Peyer's patch (tissue), 4 donors: ENCODE measurements at places on chromosomes 3 and 15.
A peak's percentile ranks its signal among the peaks of the same experiment; 100 is the strongest.

DNA sequence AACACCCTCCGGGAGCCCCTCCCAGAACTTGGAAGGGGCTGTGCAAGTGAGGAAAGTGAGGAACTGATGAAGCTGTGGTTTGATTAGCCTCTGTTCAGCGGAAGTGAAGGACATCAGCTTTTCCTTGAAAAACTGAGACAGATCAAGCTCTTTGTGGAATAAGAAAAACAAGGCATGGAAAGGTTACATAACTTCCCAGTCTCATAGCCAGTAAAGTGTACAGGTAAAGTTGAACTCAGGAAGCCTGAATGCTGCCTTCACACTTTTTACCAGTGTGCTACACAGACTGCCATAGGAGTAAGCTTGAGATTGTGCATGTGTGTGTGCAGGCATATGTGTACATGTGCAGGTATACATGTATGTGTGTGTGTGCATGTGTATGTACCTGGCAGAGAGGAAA is 293.2 kb downstream of the FGF12 start:
- DNase-seq: no peak

DNA sequence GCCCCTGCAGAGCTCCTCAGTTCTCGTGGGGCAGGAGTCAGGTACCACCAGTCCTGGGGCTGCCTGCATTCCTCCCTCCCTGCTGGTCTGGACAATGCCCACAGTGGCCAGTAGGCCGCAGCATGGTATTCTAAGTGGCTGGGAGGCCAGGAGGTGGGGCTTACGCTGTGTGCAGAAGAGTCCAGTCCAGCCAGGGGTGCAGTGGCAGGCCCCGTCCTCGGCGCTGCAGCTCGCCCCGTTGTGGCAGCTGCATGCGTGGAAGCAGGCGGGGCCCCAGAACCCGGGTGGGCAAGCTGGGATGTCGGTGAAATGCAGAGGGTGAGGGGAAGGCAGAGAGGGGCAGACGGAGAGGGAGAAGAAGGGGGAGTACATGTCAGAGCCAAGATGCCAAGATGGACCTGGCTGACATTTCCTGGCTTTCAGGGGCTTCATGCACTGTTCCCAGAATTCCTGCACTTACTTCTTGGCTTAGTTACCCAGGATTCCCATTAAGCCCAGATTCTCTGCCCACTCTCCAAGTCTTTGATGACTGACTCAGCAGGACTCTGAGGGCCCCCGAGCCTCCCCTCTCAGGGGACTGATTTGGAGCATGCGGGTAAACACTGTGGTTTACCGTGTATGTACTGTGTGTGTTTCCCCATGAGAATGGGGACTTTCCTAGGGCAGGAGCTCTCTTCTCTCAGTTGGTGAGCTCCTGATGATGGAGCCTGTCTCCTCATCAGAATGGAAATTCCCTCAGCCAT is 47.5 kb downstream of the RAB11A start:
- peak; percentile 52 for DNase-seq

DNA sequence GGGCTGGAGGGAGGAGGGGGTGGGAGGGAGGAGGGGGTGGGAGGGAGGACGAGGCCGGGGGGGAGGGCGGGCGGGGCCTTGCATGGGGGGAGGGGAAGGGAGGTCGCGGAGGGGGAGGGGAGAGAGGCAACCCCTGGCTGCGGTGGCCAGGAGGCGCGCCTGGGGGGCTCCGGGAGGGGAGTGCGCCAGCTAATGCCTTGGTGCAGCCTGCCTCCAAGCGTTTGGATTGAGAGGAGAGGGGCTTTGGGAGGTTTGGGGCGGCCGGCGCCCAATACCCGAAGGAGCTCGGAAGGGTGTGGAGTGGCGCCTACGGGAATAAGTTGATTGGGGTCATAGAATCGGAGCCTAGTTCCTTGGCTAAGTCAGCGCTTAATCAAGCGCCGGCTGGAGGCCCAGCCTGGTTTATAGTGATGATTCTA is 557 bp downstream of the TFG start:
- DNase-seq: peak; percentile 57

DNA sequence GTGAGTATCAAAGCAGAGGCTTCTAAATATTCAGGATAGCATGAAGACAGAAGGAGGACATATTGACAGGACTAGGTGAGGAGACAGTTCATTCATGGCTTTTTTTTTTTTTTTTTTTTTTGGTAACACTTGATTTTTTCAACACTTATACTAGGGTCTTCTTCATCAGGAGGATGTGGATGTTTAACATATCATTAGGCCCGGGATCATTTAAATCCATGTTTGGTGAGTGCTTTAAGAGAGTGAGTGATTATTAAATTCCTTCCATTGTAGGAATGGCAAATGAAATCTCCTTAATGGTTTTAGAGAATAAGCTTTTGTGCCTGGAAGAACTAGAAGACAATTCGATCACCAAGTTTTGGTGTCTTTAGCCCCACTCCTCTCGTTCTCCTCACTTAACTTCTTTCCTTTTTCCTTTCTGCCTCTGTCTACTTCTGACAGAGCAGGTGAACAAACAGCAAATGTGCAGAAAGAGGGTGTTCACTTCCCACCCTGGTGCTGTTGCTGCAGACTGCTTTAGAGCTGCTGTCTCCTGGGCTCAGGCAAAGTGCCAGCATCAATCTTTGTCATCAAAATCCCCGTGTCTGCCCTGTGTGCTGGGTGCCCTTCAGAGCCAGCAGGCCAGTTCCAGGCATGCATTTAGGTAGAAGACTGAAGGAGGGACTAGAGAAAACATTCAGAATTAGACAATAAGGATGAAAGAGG is 35.6 kb upstream of the RAB11A start:
- DNase-seq: no peak

DNA sequence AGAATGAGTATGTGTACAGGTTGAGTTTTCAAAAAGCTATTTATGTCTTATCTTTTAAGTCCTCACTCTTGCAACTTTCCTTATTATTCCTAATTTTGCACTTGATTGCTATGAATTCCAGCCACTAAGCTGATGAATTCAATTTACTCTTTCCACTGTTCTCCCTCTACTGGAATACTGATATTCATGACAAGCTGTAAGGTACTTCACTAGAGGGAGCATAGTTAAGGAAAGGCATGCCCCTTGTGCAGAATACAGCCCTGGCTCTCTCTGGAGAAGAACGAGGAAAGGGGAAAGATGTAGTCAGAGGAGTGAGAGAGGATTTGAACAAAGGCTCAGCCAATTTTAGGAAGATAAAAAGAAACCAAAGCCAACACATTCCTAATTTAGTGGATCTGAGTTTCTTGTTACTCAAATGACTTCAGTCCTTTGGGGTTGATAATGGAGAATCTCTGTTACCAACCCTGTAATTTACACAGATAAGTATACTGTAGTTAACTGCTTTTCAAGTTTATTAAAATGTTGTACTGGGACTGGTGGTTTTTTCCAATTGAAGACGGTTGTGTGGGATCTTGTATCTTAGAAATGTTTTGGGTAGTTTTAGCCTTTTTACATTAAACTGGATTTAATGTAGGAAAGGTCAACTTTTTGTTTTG is 4.0 kb downstream of the SCAANT1 start:
- DNase-seq: no peak

DNA sequence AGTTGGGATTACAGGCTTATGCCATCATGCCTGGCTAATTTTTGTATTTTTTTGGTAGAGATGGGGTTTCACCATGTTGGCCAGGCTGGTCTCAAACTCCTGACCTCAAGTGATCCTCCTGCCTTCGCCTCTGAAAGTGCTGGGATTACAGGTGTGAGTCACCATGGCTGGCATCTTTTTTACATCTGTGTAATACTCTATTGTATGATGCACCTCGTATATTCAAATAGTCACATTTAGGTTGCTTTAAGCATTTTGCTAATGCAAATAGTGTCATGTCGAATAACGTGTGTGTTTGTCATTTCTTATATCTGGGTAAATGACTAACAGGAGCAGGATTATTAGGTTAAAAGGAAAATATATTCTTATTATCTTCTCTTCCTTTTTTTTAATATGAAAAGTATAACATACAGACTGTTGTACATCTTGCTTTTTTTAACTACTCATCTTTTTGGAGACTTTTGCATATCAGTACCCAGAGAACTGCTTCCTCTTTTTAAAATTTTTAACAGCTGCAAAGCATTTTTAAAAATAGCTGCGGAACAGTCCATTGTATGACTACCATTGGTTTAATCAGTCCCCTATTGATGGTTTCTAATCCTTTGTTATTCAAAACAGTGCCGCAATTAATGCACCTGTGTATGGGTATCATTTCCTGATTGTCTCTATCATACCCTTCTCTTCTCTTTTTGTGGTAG is 13.4 kb downstream of the SCAMP5 start:
- no peak for DNase-seq

DNA sequence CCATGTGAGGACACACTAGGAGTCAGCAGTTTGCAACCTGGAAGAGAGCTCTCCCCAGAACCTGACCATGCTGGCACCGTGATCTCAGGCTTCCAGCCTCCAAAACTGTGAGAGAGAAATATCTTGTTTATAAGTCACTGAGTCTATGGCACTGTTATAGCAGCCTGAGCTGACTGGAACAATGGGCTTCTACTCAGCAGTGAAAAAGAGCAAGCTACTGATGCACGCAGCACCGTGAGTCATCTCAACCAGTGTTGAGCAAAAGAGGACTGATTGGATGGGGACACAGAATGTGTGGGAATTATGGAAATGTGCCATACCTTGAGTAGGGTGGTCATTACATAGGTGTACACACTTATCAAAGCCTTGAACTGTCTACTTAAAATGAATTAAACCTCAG is 230.4 kb downstream of the PLCL2 start:
- DNase-seq: no peak

DNA sequence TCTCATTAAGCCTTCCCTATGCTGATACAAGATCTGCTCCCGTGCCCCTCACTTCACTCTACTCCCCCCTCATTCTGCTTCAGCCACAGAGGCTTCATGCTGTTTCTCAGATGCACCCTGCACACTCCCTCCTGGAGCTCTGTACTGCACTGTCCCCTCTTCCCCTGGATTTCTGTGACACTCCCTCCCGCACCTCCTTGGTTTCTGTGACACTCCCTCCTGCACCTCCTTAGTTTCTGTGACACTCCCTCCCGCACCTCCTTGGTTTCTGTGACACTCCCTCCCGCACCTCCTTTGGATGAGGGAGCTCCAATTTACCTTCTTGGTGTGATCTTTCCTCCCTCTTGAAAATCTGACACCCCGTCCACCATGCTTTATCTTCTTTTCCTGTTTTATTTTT is 28.2 kb downstream of the BDH1 start:
- DNase-seq: peak; percentile 11

DNA sequence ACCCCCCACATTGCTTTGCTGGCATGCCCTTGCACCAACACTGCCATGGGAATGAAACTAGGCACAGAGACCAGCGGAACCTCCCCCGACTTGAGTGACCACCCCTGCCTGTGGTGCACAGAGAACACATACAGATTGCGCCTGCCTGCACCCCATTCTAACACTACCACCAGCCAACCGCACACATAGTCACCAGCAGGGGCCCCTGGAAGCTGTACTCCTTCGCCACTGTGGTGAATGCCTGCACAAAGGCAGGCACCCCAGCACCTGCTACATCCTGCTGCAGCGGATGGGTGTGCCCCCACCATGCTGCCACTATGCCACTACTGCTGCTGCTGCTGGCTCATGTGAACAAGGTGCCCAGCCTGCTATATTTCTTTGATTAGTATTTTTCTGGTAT is 27.4 kb upstream of the DNAAF4 start:
- DNase-seq: no peak

DNA sequence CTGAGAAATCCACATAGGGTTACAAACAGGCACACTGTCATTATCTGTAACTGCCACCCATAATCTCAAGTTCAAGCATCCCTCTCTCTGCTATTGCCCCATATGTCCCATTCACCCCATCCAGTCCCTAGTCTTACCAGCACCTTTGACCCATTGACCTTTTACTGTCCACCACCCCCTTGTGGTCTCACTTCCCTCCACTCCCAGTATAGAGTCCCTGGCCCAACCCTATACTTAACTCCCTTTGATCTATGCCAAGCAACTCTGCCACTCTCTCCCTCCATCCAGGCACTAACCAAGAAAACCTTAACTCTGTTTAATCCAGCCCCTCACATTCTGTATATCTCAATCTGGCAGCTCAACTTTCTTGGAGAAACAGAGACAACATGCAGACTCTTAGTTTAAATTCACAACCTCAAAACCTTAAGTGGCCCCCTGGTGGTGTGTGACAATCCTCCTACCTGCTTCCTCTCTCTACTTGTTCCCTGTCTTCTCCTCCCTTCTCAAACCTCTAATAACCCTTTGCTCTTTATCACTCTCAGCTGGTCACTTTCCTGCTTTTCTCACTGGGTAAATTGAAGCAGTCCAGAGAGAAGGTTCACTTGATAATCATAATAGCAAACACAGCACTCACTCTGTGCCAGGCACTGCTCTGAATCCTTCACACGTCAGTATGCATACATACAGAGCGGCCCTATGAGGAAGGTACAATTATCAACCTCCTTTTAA is 162.7 kb downstream of the STT3B start:
- DNase-seq: no peak

DNA sequence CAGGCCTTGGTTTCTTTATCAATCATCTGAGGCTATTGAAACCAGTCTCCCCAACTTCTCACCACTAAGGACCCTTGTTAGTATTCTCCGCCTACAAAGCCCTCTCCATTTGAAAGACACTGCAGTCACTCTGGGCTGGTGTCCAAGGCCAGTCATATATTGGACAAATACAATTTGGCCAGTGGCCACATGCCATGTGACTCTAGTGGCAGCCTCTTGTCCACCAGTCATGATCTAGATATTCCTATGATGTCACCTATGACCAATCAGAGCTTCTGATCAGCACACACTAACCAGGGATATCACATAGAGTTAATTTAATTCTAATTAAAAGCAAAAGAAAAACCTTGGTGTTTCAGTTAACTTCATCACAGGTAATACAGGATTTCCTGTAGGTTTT is 68.2 kb downstream of the RAB11A start:
- DNase-seq: no peak

- no peak for DNase-seq
Observed at GRCh38 chr3:78517965-78518364, 1249.8 kb downstream of the ROBO1 start.

DNA sequence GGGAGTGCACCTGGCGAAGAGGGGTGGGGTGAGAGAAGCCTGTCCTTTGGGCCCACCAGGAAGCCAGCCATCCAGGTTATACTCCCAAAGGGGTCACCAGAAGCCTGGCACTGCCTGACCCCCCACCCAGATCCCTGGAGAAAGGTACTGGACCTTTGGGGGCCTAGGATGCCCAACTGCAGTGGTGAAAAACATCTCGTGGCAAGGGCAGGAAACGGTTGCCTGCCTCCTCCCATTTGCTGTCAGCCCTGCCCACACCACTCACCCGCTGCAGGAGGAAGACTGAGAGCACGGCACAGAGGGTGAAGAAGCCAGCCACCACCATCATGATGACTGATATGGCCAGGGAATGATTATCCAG is 2.2 kb upstream of the ULK3 start:
- no peak for DNase-seq

- no peak for DNase-seq
Observed at GRCh38 chr3:186178412-186178811, 69.5 kb upstream of the ETV5 start.
